ENCODE measurements at places on chromosomes 7 and 10. TPM values are rescaled to one million over a fixed set of nuclear protein-coding genes. Genes with fewer than 3 reads are reported as not detected.

- peaks cover 28% of the 10 kb centered on the region for H3K4me1 ChIP-seq
- no peaks in the 10 kb centered on the region for H3K36me3 ChIP-seq
- H3K27ac ChIP-seq: no peak overlapping the region
- H3K4me3 ChIP-seq: no peak overlapping the region
- DNase-seq: no peak
Observed at GRCh38 chr10:79239275-79239779, 107.9 kb upstream of the PPIF start.

DNA sequence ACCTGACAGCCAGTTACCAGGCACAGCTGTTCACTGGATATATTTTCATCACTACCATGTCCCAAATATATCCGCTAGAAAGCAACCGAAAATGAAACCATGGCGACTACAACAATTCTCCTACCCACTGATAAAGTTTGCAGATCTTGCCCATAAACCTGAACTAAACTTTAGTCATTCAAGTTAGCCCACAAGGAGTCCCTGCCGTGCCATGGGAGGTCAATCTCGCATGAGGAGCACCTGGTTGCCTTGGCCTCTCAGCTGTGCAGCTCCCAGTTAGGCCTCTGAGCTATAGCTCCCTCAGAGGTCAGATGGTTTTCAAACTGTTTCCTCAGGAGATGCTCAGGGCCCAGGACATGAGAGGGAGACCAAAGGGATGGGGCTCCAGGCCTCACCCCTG, 211.1 kb upstream of the RNF32 start:
- no peak for DNase-seq
- peaks cover 7% of the 10 kb centered on the region for H3K27me3 ChIP-seq
- no peaks in the 10 kb centered on the region for H3K4me1 ChIP-seq
- H3K27ac ChIP-seq: no peak overlapping the region
- H3K36me3 ChIP-seq: no peaks in the 10 kb centered on the region

GRCh38 chr7:44308596-44309270, 16.7 kb downstream of the CAMK2B start:
- H3K4me1 ChIP-seq: no peaks in the 10 kb centered on the region
- H3K36me3 ChIP-seq: no peaks in the 10 kb centered on the region
- no peak overlapping the region for H3K27ac ChIP-seq
- H3K4me3 ChIP-seq: peak overlapping the region; percentile 29
- H3K27me3 ChIP-seq: peaks cover 10% of the 10 kb centered on the region
- DNase-seq: no peak

PDLIM1 gene
- 1.7 TPM for total RNA-seq

UTF1 gene
- 0.21 TPM for total RNA-seq

Data from activated T-cell treated with anti-CD3 and anti-CD28 coated beads, Interleukin-2, amount 50 U/mL, for 72 hours (primary cell).